NCI-H460 (cell line): ENCODE measurements at places on chromosomes 12 and 14. TPM values are rescaled to one million over a fixed set of nuclear protein-coding genes. Genes with fewer than 3 reads are reported as not detected.

KRT73 gene
- not detected in 2 replicates for total RNA-seq

- no peak for DNase-seq
Observed at GRCh38 chr12:53994009-53994263, 6.0 kb upstream of the HOXC9 start.

GRCh38 chr12:21330682-21331253 is 3.9 kb downstream of the SLCO1A2 start:
- DNase-seq, result no peak

- DNase-seq, result no peak
Observed at GRCh38 chr14:101103321-101103901, 199.9 kb upstream of the RTL1 start.

IL31 gene
- not detected in 2 replicates for total RNA-seq

GRCh38 chr12:106675651-106676435 is 93.0 kb downstream of the RFX4 start:
- DNase-seq, result no peak

- DNase-seq, result no peak
Observed at GRCh38 chr14:100785626-100786025, 40.3 kb upstream of the MEG3 start.

DNA sequence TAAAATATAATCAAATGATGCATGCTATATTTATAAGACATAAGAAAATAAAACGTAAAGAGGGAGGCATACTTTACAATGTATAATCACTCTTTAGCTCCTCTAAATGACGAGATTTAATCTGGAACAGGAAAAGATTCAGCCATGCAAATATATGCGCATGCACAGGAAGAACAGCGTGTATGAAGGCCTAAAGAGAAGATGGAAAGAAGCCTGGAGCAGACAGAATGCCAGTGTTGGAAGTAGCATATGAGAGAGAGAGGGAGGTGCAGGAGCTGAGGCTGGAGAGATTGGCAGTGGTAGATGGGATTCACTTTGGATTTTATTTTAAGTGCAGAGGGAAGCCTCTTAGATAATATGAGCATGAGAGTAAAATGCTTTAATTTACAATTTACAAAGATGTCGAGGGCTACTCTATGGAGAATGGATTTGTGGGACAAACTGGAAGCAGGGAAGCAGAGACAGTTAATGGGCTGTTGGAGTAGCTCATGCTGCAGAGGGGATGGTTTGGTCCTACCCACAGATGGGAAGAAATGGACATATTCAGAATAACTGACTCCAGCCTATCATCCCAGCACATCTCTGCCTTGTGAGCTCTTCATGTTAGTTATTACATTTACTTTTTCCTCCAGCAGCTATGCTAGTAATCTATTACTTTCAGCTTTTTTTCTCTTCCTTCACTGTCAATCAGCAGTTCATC is 411.1 kb downstream of the TMTC2 start:
- DNase-seq, result no peak

DNA sequence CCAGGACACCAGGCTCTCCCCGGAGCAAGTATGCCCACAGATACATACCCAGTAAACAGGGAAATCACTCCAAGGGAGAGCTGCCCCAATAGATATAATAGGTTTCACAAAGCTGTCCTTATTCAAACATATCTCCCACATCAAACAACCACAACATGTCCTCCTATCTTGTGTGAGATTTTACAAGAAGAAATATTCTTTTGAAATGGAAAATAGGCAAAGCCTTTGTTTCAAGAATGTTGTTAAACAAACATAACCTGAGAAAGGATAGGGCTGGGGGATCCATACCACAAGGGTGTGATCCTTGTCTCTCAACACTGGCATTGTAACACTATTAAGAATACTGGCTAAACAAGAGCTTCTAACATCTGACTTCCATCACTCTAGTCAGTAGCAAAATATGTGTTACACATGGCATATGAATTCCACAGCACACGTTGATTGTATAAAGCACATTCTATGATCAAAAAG is 32.9 kb downstream of the LGR5 start:
- DNase-seq, result no peak

GRCh38 chr14:102363182-102363943 is 622 bp downstream of the TECPR2 start:
- peak; percentile 4 for DNase-seq

- no peak for DNase-seq
Observed at GRCh38 chr14:69685218-69685616, 73.8 kb downstream of the SUSD6 start.

DNA sequence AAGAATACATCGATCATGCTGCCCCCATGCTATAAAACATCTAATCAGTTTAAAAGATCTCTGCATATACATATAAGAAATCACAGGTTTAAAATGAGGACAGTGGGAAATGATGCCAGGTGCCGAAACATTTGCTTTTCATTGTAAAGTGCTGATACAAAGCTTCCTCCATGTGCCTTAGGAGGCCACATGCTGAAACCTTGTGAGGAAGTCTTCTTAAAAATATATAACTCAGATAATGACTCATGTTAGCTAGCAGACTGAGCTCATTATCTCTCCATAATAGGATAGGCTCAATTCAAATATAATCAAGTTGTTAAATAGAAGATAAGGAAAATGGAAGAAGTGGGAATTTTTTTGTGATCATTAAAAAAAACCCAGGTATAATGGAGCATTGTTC is 65.9 kb downstream of the RFX4 start:
- DNase-seq, result no peak

DNA sequence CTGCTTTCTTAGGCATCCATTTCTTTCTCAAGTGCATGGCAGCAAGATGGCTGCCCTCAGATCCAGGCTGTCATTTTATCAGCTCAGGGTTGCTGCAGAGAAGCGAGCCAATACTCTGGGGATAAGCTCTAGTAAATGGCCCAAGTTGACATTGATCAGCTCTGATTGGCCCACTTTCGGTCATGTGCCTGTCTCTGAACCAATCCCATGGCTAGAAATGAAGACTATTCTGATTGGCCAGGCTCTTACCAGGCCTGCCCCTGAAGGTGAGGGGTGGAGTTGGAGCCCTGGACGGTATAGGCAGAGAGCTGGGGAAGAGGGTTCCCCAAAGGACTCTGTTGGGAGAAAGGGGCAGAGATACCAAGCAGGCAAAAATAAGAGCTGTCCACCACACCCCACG is 41.4 kb downstream of the MYO1H start:
- no peak for DNase-seq

WDHD1 gene
- total RNA-seq, result 13.6 and 14.3 TPM in 2 replicates

GRCh38 chr14:20707622-20708021 is 19.1 kb downstream of the ANG start:
- DNase-seq, result no peak

- no peak for DNase-seq
Observed at GRCh38 chr14:38731962-38732361, 371.1 kb downstream of the SEC23A start.

KRT74 gene
- not detected in 2 replicates for total RNA-seq

DNA sequence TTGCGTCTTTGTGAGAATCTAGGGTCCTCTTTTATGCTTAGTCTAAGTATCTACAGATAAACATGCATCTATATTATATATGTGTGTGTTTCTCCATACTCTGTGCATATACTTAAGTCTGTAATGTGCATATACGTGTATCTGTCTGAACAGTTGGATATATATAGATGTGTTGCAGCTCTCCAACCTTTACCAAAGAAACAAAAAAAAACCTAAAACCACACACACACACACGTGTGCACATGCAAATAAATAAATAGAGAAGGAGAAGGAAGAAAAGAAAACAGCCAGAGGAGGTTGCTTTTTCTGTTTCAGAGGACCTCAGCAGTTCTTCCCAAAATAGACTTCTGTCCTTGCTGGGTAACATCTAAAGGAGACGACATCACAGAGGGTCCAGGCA is 244.9 kb downstream of the CACNA1C start:
- DNase-seq, result no peak
